ENCODE measurements at places on chromosomes 2 and 18.

- no peak for DNase-seq
Observed at GRCh38 chr2:193326296-193326695, 1131.6 kb upstream of the TMEFF2 start.

- no peak for DNase-seq
Observed at GRCh38 chr2:222912117-222912516, 51.3 kb downstream of the ACSL3 start.

- DNase-seq, result no peak
Observed at GRCh38 chr18:45571714-45572113, 43.6 kb upstream of the SLC14A2 start.

- DNase-seq, result no peak
Observed at GRCh38 chr2:165044505-165045303, 89.4 kb upstream of the SLC38A11 start.

- no peak for DNase-seq
Observed at GRCh38 chr18:8627540-8627939, 18.3 kb downstream of the RAB12 start.

DNA sequence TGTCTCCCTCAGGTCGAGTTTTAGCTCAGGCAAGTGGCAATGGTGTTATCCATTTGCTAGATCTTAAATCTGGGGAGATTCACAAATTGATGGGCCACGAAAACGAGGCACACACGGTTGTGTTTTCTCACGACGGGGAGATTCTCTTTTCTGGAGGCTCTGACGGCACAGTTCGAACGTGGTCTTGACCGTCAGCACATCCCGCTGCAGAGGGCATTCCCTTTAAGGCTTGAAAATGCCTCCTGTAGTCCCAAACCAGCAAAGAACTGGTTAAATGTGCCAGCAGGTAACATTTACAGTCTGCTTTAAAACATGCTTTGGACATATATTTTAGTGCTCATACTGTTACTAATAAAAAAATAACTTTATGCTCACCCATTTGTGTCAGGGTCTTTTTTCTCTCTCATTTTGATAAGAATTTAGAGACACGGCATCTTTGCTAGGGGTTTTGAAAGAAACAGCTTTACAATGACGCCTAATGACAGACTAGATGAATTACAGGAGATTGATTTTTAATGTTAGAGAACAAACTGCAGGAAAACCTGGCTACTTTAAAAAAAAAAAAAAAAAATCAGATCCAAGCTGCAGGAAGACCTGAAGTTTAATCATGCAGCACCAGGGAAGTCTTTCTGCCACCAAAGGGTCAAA is 602 bp upstream of the VWC2L start:
- no peak for DNase-seq

DNA sequence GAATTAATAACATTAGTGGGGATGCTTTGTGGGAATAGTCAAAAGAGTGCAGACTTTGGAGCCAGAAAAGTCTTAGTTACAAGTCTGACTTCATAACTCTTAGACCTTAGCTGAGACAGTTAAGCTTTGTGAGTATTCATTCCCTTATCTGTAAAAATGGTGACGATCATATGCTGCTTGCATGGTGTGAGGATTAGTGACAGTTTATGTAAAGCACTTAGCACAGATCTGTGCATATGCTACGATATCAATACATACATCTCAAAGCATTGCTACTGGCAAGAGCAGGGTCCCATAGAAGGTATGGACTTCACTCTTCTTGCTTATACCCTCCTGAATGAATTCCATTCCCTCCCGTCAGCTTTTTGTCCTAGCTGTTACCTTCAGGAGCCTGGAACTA is 56.7 kb upstream of the LYPD6B start:
- DNase-seq, result no peak

- no peak for DNase-seq
Observed at GRCh38 chr2:154696810-154697417, 1.6 kb upstream of the KCNJ3 start.

- DNase-seq, result no peak
Observed at GRCh38 chr2:120415728-120416509, 70.0 kb downstream of the INHBB start.

DNA sequence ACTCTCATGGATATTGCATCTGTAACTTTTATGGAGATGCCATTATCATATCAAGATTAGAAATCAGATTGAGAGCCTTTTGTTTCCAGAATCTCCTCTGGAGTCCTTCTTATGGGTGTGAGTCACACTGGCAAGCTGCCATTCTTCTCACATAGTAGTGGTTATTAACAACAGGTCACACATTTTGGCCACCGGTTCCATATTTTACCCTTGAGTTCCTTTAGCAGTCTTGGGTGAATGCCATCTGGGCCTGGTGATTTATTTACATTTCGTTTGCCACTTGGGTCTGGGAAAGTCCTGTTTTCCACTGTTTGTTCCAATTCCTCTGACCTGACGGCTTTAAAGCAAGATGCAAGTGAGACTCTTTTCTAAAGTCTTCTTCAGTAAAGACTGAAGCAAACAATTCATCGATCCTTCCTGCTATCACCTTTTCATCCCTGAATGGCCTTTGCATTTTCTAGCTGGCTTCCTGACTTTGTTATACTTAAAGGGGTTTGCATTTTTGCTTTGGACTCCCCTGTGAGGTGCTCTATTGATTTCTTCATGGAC is 80.5 kb upstream of the CAVIN2 start:
- no peak for DNase-seq

DNA sequence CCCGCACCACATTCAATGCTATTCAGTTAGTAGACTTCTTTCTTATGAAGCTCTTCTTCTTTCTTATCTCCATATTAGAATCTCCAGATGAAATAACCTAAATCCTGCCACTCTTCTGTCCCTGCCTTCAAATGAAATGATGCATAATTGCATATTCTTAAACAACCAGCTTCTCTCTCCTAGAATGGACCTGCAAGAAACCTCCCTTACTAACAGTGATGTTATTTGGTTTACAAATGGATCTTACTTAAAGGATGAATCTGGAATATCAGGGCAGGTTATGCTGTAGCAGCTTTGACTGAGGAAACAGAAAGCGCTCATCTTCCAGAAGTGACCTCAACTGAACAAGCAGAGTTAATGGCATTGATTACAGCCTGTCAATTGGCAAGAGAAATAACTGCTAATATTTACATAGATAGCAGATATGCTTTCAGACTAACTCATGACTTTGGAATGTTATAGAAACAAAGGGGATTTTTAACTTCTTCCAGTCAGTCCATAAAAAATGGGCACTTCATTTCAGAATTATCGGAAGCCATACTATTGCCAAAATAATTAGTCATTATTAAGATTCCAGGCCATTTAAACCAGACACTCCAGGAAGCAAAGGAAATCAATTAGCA is 755.7 kb upstream of the HS6ST1 start:
- DNase-seq, result no peak

GRCh38 chr18:7590826-7591560 is 23.9 kb downstream of the PTPRM start:
- no peak for DNase-seq

DNA sequence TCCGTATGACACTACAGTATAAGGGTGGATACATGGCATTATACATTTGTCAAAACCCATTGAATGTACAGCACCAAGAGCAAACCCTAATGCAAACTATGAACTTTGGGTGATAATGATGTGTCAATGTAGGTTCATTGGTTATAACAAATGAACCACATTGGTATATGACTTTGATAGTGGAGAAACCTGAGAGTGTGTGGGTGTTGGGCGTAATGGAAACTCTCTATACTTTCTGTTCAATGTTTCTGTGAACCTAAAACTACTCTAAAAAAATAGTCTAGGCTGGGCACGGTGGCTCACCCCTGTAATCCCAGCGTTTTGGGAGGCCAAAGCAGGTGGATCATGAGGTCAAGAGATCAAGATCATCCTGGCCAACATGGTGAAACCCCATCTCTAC is 6.5 kb upstream of the ACTG2 start:
- no peak for DNase-seq

DNA sequence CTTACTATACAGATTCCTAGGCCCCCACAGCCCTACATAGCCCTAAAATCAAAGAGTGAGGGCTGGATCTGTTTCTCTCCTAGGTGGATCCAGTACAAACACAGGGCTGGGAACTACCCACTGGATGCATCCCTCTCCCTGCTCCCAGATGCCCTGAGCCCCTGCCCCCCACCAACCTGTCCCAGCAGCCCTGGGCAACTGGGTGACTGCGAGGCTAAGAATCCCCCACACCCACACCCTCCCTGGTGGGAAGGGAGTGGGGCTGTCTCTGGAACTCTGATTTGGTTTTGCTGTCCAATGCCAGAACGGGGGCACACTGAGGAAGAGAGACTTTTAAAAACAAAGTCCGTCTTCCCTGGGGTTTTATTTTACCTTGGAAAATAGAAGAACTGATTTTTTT is 113.1 kb downstream of the SMAD7 start:
- no peak for DNase-seq

- no peak for DNase-seq
Observed at GRCh38 chr2:121409966-121410365, 120.7 kb upstream of the RNU4ATAC start.

DNA sequence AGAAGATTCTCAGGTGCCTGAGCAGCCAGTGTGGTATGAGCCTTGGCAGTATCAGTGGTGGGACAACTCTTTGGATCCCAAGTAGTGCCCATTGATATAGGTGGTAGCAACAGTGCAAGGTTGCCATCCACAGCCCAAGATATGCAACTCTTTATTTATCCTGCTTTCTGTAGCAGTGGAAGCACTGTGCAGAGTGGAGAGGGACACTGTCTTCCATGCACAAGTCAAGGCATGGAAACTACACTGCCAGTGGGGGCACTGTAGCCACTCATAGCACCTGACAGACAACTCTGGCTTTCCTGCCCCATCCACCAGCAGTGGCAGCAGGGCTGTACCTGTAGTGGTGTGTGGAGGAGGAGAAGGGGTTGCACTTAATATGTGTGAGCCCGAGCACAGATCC is 409.6 kb upstream of the TMEFF2 start:
- no peak for DNase-seq

DNA sequence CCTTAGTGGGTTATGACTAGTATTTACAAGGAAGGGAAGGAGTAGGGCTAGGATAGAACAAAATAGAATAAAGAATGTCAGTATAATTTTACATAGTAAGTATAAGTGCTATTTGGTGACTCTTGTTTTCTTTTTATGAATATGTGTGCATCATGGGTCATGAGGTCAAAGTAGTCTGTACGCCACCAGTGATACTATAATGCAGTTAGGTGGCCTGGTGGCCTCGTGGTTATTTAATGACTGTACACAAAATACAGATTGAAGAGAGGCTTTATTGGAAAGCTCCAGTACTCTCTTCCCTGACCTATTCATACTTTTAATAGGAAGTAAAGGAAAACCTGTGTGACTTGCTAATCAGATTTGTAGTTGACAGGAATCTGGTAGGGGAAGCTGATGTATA is 27.3 kb downstream of the CAB39 start:
- DNase-seq, result no peak

GRCh38 chr2:231924889-231925275 is 1.3 kb downstream of the NPPC start:
- no peak for DNase-seq

DNA sequence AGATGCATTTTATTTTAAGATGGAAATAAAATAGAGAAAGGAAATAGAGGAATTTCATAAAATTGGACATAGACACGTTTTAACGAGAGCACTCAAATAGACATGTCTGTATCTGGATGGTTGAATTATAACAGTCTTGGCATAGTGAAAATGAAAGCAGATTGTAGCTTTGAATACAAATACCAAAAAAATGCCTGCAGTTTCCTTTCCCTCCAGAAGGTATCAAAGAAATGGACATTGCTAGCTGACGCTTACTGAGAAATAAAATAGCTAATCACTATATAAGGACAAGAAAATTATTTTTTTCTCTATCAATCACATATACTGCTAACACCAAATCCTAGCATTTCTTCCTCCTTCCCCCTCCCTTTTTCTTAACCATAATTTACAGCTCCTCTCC is 11.4 kb upstream of the MAPRE2 start:
- no peak for DNase-seq
